ENCODE measurements at places on chromosomes 16 and 17. TPM values are rescaled to one million over a fixed set of nuclear protein-coding genes. Genes with fewer than 3 reads are reported as not detected.

Gene MT1A
- 8.4 TPM for total RNA-seq

Gene TEX2
- 21.7 TPM for total RNA-seq

Gene TIMM22
- 19.5 TPM for total RNA-seq

Gene GP1BA
- not detected for total RNA-seq

Gene PABPN1L
- total RNA-seq: not detected

Gene DOC2A
- total RNA-seq: 0.58 TPM

Measured in endothelial cell of umbilical vein (primary cell).